Stimulated activated CD4-positive, alpha-beta T cell treated with anti-CD3 and anti-CD28 coated beads, Interleukin-4, amount 100 ng/mL, for 1 hour (primary cell): ENCODE measurements at places on chromosomes 1 and 21.

DNA sequence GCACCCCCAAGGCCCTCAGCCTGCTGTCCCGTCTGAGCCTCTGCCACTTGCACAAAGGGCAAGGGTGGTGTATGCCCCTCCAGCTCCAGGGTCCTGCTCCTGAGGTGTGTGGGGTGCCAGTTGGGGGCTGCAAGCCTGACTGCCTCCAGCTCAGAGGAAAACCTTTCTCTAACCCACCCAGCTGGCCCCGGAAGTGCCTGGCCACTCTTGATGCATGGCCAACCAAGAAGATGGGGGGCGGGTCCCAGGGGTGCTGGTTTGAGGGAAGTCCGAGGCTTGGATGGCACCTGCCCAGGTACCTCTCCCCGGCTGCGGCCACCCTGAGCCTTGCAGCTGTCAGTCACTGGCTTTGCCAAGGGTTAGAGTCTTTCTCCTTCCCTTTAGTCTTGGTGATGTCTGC is 112.6 kb upstream of the TMPRSS2 start:
- DNase-seq: no peak

- DNase-seq: no peak
Observed at GRCh38 chr1:53633073-53633704, 105.8 kb downstream of the GLIS1 start.

- no peak for DNase-seq
Observed at GRCh38 chr1:178094739-178095645, 1.1 kb downstream of the RASAL2 start.

GRCh38 chr1:223714421-223714724 is 2.0 kb downstream of the CAPN2 start:
- DNase-seq: no peak
